ENCODE measurements at places on chromosomes 4 and X. TPM values are rescaled to one million over a fixed set of nuclear protein-coding genes. Genes with fewer than 3 reads are reported as not detected.
A peak's percentile ranks its signal among the peaks of the same experiment; 100 is the strongest.

GRCh38 chrX:1535241-1536041 is 1.5 kb downstream of the P2RY8 start:
- H3K27ac ChIP-seq: no peak overlapping the region
- DNase-seq: no peak
- no peaks in the 10 kb centered on the region for H3K36me3 ChIP-seq
- peaks cover 3% of the 10 kb centered on the region for H3K27me3 ChIP-seq

- H3K27ac ChIP-seq: no peak overlapping the region
- H3K4me1 ChIP-seq: no peaks in the 10 kb centered on the region
- no peaks in the 10 kb centered on the region for H3K36me3 ChIP-seq
- DNase-seq: no peak
- no peak overlapping the region for H3K4me3 ChIP-seq
Observed at GRCh38 chr4:70192895-70193294, 2.6 kb upstream of the ODAM start.

DNA sequence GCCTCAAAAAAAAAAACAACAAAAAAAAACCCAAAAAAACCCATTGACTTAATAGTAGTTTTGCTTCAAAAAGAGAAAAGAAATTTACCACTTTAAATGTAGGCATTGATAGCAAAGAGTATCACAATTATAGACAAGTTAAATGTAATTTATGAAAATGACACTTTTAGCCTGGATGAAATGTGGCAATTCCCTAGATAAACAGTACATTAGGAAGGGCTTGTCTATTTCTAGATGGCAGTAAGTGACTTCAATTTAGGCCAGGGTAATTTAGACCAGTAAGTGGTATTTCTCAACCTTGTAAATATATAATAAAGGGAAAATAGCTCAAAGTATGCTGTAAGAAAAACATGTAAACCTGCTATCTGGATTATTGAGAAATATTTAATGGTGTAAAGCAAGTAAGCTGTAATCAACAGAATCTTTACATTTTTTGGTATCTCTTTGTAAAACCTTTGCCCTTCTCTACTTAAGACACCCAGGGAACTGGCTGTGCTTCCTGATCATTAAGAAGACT is 103.7 kb upstream of the RAPGEF2 start:
- H3K27me3 ChIP-seq: no peaks in the 10 kb centered on the region
- no peak overlapping the region for H3K27ac ChIP-seq
- no peak for DNase-seq
- H3K4me1 ChIP-seq: peaks cover 17% of the 10 kb centered on the region
- no peak overlapping the region for H3K4me3 ChIP-seq

GRCh38 chr4:153933915-153934687 is 145.2 kb upstream of the SFRP2 start:
- no peak for DNase-seq
- H3K4me3 ChIP-seq: no peak overlapping the region
- H3K27ac ChIP-seq: no peak overlapping the region
- H3K27me3 ChIP-seq: peaks cover 6% of the 10 kb centered on the region
- H3K36me3 ChIP-seq: no peaks in the 10 kb centered on the region

DNA sequence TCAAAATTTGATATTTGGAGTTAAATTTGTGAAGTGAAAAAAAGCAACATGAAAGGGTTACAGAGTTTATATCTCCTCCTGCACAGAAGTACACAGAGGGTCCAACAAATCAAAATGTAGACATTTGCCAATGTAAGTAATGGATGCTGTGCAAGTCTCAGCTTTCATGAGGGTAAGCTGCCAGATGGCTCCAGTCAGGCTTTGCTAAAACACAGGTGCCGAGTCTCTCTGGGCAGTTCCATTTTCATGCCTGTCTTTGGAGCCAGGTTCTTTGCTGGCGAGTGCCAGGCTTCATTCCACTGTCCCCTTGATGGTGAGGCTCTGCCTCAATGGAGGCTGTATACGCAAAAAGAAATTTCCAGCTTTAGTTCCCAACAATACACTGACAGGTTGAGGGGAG is 27.9 kb downstream of the SLC4A4 start:
- H3K4me1 ChIP-seq: no peaks in the 10 kb centered on the region
- no peak overlapping the region for H3K27ac ChIP-seq
- H3K27me3 ChIP-seq: no peaks in the 10 kb centered on the region
- no peak for DNase-seq

DNA sequence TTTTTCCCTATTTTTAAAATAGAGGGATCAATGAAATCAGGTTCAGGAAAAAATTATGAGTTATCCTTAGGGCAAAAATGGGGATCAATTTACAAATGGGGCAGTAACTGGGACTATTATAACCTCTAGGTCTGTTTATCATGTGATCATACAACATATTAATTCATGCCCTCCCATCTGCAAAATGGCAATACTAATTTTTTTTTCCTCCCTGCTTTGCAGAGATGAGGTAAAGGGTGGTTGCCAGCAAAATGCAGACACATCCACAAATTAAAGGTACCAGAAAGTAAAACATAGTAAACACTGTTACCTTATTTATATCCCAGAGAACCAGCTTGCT is 467 bp downstream of the HSD17B11 start:
- no peaks in the 10 kb centered on the region for H3K36me3 ChIP-seq
- H3K27ac ChIP-seq: peak overlapping the region; percentile 70
- DNase-seq: no peak
- H3K27me3 ChIP-seq: no peaks in the 10 kb centered on the region
- peak overlapping the region; percentile 76 for H3K4me3 ChIP-seq

DNA sequence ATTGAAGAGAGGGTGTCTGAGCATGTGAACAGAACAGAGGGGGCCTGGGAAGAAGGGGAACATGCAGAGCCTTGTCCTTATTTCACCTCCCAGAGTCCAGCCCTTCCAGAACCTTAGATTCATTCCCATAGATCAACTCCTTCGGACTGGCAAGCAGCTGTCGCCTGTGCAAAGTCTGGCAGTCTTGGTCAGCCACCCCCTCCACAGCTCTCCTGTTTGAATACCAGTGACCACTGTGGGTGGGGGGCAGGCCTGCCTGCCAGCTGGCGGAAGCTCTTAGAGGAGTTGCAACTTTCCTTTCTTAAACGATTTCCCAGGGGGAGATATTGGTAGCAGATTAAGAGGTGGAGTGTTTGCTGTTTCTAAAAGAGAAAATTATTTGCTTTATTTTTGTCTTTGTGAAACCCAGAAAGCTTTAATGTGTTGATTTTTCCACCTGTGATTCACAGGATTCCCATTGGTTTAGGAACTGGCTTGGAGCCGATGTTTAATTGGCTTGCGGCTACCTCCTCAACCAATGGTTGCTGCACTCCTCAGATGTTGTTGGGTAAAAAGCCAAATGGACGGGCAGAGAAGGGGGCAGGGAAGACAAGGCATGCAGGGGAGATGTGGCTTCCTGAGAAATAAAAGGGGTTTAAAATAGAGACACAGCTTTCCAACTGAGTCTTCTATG is 62.2 kb upstream of the PRPS1 start:
- H3K27me3 ChIP-seq: no peaks in the 10 kb centered on the region
- H3K4me1 ChIP-seq: peaks cover 3% of the 10 kb centered on the region
- no peak overlapping the region for H3K4me3 ChIP-seq
- no peak overlapping the region for H3K27ac ChIP-seq
- no peaks in the 10 kb centered on the region for H3K36me3 ChIP-seq
- peak; percentile 13 for DNase-seq

DNA sequence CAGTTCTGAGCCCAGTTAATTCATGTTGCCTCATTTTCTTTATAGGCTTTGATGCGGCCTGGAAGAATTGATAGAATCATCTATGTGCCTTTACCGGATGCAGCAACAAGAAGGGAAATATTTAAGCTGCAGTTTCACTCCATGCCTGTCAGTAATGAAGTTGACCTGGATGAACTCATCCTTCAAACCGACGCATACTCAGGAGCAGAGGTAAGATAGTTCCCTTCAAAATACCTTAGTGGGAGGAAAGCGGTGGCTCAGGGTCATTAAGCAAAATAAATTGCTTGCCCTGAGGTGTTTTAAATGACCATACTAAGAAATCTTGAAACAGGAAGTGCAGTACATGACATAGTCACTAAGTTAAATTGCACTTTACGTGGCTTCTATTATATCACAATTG is 140.6 kb upstream of the SPRY1 start:
- no peak overlapping the region for H3K27ac ChIP-seq
- no peak for DNase-seq
- no peak overlapping the region for H3K4me3 ChIP-seq
- no peaks in the 10 kb centered on the region for H3K27me3 ChIP-seq

- no peak overlapping the region for H3K27ac ChIP-seq
- no peak for DNase-seq
- no peaks in the 10 kb centered on the region for H3K27me3 ChIP-seq
- no peaks in the 10 kb centered on the region for H3K36me3 ChIP-seq
Observed at GRCh38 chr4:148078061-148078460, 346.2 kb downstream of the ARHGAP10 start.

- H3K4me1 ChIP-seq: no peaks in the 10 kb centered on the region
- no peaks in the 10 kb centered on the region for H3K27me3 ChIP-seq
- no peaks in the 10 kb centered on the region for H3K36me3 ChIP-seq
- no peak overlapping the region for H3K27ac ChIP-seq
- no peak overlapping the region for H3K4me3 ChIP-seq
Observed at GRCh38 chr4:184514121-184514988, 40.0 kb upstream of the IRF2 start.

DNA sequence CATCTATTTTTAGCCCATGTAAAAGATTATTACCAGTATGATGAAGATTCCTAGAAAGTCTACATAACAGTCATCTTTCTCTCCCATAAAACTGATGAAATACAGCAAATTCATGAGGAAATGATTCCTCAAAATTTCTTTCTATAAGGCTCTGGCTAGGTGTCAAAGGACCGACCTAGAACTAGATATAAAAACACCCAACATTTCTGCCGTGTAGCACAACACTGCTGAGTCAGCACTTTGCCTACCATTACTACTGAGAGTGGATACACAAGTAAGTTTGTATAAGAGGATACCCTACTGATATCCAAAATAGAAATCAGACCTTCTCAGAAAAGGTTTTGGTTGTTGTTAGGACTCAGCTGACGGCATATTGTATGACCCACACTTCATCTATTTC is 24.7 kb downstream of the TMEM47 start:
- no peaks in the 10 kb centered on the region for H3K36me3 ChIP-seq
- DNase-seq: no peak
- no peaks in the 10 kb centered on the region for H3K27me3 ChIP-seq
- H3K27ac ChIP-seq: no peak overlapping the region

GRCh38 chr4:88216395-88216794 is 58.0 kb upstream of the ABCG2 start:
- H3K4me1 ChIP-seq: no peaks in the 10 kb centered on the region
- H3K27me3 ChIP-seq: no peaks in the 10 kb centered on the region
- no peak overlapping the region for H3K27ac ChIP-seq
- no peak for DNase-seq

GRCh38 chr4:16116019-16116418 is 32.2 kb upstream of the PROM1 start:
- no peaks in the 10 kb centered on the region for H3K36me3 ChIP-seq
- no peak for DNase-seq
- H3K4me1 ChIP-seq: no peaks in the 10 kb centered on the region
- H3K27ac ChIP-seq: no peak overlapping the region

DNA sequence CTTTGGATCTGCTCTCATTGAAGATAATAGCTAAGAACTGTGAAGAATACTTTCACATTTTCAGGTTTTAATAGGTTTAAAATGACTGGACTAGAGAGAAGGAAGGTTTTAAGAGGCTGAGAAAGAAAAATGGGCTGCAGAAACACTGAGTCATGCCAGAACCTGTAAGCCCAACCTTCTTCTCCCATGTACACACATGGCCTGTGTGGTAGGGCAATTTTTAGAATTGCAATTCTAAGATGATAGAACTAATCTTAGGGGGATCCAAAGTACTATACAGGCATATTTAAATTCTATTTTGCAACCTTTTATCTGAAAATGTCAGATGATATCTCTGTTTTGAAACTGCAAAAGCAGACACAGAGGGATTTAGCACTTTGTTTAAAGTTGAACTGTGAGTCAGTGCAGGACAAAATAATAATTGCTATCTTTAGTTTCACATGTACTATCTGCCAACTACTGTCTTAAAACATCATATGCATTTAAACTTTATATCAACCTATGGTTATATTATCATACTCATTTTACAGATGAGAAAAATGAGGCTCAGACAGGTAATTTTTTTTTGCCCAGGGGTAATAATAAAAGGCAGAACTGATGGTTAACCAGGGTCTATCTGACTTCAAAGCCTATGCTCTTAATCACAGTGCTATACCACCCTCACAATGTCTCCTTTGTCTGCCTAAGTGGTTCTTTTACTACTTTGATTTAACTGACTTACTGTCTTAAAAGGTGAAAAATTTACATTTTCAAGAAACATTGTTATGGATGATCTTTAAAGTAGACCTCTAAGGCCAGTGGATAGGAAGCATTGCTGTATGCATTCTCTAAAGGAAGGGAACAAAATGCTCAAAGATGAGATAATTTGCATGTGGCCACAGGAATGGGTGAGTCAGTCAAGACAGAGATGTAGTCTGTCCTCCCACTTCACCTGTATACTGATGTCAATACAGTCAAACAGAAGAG is 4.3 kb downstream of the TMPRSS11E start:
- no peak for DNase-seq
- H3K36me3 ChIP-seq: no peaks in the 10 kb centered on the region
- H3K27me3 ChIP-seq: no peaks in the 10 kb centered on the region
- H3K4me1 ChIP-seq: no peaks in the 10 kb centered on the region
- H3K27ac ChIP-seq: no peak overlapping the region

DNA sequence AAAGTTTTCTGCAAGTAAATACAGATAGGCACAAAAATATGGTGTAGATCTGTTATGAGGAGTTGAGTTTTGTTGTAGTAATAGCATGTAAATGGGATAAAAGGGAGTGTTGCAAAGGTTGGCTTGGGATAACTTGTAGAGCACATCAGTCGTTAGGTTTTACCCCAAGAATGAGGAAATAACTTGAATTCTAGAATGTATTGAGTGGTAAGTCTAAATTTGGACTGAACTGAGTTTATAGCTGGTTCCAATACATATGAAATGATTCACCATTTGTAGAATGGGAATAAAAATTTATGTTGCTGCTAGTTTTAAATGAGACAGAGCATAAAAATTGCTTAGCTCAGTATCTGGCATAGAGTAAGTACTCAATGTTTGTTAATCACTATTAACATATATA is 719.2 kb downstream of the FSTL5 start:
- no peaks in the 10 kb centered on the region for H3K27me3 ChIP-seq
- DNase-seq: no peak
- H3K4me1 ChIP-seq: no peaks in the 10 kb centered on the region

The CLTRN gene
- 0.25 TPM for total RNA-seq

The SLC9B1 gene
- total RNA-seq: 0.74 TPM

The EXOC1L gene
- total RNA-seq: not detected

The SLITRK2 gene
- total RNA-seq: not detected

The IL3RA gene
- not detected for total RNA-seq

The DCHS2 gene
- total RNA-seq: 0.05 TPM

The GYPA gene
- total RNA-seq: not detected

Data from HCT116 (cell line).